Activated CD4-positive, alpha-beta T cell treated with anti-CD3 and anti-CD28 coated beads, Interleukin-2, amount 10 ng/mL, durations not matched to agents 24 days and 14 days (primary cell): ENCODE measurements at places on chromosomes 3 and 15. TPM values are rescaled to one million over a fixed set of nuclear protein-coding genes. Genes with fewer than 3 reads are reported as not detected.

GOLGA6L4 gene
- 1.1 and 1.7 TPM in 2 replicates for total RNA-seq

OR5K2 gene
- total RNA-seq = not detected in 2 replicates

CALML4 gene
- 14.6 and 16.5 TPM in 2 replicates for total RNA-seq

GOLGA8Q gene
- total RNA-seq = 0.77 TPM in 1 of 2 replicates, not detected in the other

GREM1 gene
- total RNA-seq = not detected in 2 replicates

LRRC57 gene
- total RNA-seq = 19.0 and 21.1 TPM in 2 replicates

DNA sequence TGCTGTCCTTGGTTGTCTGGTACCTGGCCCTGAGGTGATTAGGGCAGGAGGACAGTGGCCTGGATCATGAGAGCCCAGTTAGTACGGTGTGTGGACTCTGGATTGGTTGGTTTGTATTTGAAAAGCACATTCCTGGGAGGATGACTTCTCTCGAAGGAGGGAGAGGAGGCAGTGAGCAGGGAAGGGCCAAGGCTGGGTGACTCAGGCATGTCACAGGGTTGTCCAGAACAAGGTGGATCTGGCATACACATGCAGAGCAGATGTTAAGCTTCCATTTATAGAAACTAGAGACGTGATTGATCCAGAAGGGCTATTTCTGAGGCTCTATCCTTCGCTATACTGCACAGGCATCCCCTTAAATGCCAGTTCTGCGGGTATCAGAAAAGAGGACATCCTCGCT lies 34.4 kb downstream of the FAM240A start:
- DNase-seq = no peak

- no peak for DNase-seq
Observed at GRCh38 chr15:55230051-55230670, 33.4 kb upstream of the RSL24D1 start.

DNA sequence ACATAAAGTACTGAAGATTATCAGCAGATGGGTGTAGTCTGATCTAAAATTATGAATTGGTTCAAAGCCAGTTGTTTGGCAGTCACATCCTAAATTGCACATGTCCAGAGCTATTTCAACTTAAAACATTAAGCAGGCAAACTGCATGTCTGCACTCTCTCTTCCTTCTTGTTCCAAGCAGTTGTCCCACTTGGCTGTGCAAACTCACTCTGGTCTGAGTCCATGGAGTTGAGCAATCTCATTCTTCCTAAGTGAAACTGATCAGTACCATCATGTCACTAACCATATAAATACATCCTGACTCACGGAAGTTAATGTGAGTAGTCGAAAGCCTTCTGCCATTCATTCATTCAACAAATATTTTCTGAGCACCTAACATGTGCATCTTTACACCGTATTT lies 353.0 kb downstream of the ROBO1 start:
- DNase-seq = no peak

DNA sequence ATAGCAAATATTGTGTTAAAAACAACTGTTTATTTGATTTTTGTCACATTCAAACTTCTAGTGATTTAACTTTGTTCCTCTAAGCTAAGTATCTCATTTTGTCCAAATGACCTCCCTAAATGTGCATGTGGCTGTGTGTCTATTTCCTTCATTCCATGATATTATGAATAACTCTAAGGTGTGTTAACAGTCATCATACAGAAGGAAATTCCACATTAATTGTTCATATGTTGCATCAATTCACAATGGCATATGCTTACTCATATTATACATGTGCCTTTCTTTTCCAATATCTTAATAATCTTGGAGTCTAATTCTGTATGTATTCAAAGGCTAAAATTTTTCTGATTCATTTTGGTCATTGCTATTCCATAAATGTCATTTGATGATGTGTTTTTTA lies 186.4 kb downstream of the WDR72 start:
- DNase-seq = no peak

DNA sequence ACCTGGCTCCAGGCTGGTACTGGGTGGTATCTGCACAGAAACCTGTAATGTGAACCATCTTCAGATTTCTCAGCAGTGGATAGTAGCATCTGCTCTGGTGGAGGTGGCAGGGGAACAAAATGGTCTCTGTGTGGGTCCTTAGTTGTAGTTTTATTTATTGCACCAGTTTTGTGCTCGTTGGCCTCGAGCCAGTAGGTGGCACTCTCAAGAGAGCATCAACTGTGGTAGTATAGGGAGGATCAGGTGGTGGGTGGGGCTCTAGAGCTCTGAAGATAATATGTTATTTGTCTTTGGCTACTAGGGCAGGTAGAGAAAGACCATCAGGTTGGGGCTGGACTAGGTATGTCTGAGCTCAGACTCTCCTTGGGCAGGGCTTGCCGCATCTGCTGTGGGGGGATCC lies 254.0 kb upstream of the GPR149 start:
- no peak for DNase-seq

GRCh38 chr3:136818191-136818768 lies 646 bp upstream of the SLC35G2 start:
- DNase-seq = peak; percentile 72

DNA sequence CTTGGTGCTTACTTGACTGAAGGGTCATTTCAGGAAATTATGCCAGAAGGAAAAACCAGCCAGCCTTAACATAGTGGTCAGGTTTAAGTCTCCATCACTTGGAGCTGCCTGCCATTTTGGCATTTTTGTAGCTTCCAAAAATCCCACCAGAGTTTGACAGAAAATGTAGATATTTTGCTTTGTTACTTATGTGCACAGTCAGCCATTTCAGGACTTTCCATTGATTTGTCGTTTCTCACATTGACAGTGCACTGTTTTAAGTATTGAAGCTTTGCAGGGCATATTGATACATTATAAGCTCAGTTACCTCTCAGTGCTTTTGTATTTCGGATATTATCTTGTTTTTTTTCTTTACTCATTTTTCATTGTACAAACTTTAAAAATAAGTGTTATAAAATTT lies 89.0 kb upstream of the ANKRD34C start:
- DNase-seq = no peak

- no peak for DNase-seq
Observed at GRCh38 chr3:113277414-113277813, 66.1 kb downstream of the BOC start.

DNA sequence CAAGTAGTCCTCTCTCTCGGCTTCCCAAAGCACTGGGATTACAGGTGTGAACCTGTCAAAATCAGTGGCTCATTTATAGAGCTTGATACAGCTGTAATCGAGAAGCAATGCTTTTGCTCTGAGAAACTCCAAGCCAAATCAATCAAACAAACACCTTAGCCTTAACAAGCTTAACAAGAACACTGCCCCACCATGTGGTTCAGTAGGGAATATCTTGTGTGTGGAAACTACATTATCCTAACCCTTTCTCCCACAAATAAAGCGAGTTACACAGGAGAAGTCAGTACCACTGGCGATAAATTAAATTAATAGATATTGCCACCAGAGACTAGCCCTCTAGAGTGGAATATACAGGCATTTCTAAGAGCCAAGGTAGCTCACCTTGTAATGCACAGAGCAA lies 13.9 kb downstream of the CDAN1 start:
- no peak for DNase-seq

GRCh38 chr3:69784954-69785514 lies 45.8 kb downstream of the MITF start:
- DNase-seq = no peak

GRCh38 chr3:29347412-29347811 lies 66.5 kb downstream of the RBMS3 start:
- no peak for DNase-seq

DNA sequence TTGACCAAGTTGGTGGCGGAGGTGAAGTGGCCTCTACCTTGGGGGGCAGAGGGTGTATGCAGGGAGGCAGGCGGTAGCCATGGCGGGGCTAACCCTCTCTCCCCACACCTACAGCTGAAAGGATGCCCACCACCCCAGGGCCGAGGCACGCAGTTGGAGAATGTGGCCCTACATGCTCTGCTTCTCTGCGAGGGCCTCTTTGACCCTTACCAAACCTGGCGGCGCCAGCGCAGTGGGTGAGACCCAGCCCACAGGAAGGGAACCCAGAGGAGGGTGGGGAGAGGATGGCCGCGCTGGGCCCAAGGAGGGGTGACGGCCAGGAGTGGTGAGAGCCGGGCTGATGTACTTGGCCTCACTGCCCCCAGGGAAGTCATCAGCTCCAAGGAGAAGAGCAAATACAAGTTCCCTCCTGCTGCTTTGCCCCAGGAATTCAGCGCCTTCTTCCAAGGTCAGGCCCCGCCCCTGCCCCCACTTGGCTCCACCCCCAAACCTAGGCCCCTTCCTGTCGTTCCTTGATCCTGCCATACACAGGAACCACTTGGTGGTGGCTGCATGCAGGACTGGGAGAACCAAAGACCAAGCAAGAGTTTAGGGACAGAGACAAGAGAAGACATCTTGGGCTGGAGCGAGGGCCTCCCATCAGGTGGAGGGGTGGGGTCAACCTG lies 9.8 kb downstream of the NBEAL2 start:
- no peak for DNase-seq

- no peak for DNase-seq
Observed at GRCh38 chr3:114615523-114616085, 321.8 kb downstream of the TIGIT start.

DNA sequence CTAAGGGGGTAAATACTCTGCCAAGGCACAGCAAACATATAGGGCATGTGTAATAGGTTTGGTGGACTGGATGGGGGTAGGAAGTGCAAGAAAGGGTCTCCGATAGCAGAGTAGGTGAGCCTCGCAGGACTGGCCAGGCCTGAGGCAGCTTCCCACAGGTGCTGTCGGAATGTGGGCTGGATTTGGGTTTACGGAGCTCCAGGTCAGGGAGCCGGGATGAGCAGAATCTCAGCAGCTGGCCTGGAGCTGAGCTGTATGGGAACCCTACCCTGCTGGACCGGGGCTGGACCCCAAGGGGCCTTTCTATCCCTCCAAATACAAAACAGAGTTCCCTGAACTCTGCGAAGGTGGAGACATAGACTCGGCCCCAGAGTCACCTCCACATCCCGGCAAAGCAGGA lies 15.0 kb downstream of the KLF15 start:
- no peak for DNase-seq

DNA sequence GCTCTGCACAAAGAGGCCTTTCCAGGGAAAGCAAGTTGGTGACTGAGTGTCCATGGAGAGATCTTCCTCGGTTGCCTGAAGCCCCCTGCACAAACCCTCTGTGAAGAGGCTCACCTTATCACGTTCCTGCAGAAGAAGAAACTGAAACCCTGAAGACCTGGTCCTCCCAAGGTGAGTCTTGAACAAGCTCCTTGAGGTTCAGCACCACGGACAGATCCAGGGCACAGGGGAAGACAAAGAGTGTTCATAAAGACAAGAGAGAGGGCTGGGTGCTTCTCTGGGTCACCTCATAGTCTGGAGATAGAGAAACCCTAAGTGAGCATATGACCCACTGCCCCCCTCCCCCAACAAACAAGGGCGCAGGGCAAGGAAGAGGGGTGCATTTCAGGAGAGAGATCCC lies 21.7 kb upstream of the TBC1D21 start:
- DNase-seq = peak; percentile 87

- DNase-seq = no peak
Observed at GRCh38 chr15:34652726-34653033, 69.2 kb upstream of the GOLGA8B start.

DNA sequence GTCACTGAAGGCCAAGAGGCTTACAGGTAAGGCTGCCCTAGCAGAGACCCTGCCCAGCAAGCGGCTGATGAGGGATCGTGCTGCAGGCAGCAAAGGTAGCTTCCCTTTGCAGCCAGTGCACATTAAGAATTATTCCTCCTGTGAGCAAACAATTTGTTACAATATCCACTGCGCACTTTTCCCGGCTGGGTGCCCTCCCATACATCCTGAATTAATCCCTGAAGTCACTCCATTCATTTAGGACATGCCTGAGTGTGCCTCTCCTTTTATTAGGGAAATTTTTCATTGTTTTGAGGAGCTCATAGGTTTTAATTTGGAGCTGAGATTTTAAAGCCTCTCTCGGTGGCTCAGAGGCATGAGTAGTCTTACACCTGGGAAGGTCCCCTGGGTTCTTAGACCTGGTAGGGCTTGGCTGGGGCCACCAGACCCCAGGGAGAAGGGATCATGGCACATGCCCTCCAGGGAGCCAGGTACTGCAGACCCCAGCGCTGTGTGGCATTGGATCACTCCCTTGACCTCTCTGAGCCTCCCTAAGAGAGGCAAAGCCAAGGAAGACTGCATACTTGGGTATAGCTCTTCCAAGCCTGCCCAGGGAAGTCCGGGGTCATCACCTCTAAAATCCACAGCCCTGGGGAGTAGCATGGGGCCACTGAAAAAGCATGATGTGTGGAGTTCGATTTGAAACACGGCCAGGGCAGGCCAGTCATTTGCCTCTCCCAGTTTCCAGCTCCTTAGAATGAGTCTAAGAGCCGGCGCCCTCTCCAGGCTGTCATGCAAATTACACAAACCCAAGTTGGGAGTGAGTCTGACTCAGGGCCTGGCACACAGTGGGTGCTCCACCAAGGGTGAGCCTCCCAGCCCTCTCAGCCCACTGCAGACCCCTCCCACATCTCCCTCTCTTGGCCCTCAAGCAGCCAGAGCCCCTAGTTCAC lies 151.9 kb upstream of the LINGO1 start:
- peak; percentile 59 for DNase-seq

DNA sequence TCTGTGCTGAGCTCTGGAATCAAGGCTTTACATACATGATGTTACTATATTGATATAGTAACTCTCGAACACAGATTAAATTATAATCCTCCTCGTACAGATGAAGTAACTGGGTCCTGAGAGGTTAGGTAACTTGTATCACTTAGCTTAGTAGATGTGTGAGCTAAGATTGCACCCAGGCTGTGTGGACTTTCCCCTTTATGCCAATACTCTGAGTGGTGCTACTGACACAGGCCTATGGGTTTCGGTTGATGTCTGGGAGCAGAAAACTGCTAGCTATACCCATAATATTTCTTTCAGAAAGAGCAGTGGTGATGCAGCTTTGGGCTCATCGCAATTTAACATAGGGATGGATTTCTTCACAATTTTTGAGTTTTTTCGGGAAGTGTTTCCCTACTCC lies 259.7 kb downstream of the RBMS3 start:
- no peak for DNase-seq

DNA sequence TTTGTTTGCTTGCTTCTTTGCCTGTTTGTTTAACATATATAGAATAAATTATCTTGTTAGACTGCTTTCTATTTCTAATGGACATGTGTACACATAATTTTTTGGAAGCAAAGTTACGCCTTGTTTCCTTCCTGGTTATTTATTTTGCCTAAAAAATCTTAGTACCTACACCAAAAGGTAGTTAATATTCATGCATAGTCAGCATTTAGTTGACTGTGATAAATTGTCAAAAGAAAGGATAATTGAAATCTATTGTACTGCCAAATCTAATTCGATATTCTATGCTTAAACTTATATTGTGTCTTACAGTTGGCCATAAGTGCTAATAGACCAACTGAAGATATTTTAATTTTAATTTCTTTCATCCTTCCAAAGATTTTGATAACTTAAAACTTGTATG lies 233.9 kb upstream of the ARL6 start:
- DNase-seq = no peak

DNA sequence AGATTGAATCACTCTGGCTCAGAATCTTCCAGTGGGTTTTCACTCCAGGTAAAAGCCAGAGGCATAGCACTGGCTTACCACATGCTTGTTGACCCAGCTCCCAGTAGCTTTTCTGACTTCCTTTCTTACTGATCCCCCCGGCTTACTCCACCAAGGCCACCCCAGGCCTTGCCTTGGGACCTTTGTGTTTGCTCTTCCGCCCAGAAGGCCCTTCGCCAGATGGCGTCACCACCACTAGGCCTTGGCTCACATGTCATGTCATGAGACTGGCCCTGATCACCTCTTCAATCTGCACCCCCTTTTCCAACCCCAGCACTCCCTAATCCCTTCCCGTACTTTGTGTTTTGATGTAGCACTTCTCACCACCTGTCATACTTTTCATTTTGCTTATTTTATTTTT lies 98.5 kb upstream of the UMPS start:
- DNase-seq = no peak

GRCh38 chr3:157091083-157091833 lies 68.7 kb downstream of the CCNL1 start:
- DNase-seq = no peak
